ENCODE measurements at places on chromosomes 16 and 17. TPM values are rescaled to one million over a fixed set of nuclear protein-coding genes. Genes with fewer than 3 reads are reported as not detected.

The GGT6 gene
- total RNA-seq = not detected

The GRB7 gene
- not detected for total RNA-seq

The ST6GALNAC2 gene
- total RNA-seq = 0.83 TPM

The RAC3 gene
- 4.2 TPM for total RNA-seq
